ENCODE measurements at places on chromosomes 7 and 10.

- DNase-seq: no peak
Observed at GRCh38 chr7:94442639-94443038, 47.9 kb downstream of the COL1A2 start.

DNA sequence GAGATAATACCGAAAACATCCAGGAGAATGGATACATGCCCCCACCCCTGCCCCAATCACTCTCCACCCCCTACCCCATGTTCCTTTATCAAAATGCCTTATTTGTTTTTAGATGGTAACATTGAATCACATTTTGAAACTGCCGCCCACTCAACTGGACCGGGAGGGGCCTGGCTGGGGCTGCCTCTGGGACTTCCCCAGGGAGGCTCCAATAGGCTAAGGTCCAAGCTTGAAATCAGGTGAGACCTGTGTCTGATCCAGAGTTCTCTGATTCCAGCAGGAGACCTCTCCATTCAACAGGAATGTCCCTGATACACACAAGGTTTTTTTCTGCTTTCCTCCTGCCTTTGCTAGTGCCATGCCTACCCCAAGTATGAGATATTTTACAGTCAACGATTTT, 43.8 kb upstream of the ACSL5 start:
- DNase-seq: no peak

GRCh38 chr10:57165671-57166070, 804.6 kb upstream of the ZWINT start:
- no peak for DNase-seq

DNA sequence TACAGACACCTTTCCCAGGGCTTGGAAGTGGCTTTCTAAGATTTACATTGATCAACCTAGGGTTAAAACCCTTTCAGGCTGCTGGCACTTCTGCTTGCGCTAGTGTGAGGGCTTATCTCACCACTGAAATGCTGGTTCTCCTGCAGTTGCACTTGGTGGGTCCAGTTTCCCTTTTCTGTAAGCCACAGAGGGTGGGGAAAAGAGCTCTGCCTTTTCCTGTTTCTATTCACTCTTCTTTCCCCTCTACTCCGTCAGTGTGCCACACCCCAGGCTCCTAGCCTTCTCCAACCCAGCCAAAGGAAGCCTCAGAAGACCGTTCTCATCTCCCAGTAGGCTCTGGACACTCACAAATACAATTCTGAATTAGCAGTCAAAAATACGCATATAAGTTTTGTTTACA, 19.0 kb upstream of the CAPZA2 start:
- DNase-seq: no peak

GRCh38 chr7:100124301-100125230, 2.2 kb upstream of the MBLAC1 start:
- DNase-seq: no peak

DNA sequence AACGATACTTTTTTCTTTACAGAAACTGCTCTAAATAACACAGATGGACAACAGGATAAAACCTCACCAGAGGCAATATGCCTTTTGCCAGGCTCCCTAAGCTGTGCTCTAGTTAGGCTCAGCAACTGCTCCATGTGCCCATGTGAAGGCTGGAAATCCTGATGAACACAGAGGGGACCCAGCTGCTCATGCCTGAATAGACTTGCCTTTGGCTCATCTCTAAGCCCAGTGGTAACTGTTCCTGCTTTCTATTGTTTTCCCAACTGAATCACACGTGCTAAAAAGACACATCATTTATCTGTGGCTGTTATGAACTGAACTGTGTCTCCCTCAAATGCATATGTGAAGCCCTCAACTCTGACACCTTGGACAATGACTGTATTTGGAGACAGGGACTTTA, 110.4 kb downstream of the RNF216 start:
- DNase-seq: no peak

DNA sequence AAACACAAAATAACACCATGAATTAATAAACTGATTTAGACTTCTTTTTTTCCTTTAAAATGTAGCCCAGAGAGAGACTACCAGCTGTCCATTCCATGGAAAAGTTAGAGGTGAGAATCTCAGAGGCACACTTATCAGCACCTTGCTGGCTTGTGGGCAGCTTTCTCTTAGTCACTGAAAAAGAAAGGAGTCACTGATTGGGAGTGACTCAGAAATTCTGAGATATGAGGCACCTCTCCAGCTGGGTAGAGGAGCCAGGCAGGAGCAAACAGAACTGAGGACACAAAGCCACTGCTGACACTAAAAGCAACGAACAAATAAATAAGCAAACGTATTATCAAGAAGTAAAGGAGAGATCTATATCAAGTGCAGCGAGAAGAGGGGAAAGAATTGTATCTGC, 310.6 kb downstream of the PARD3 start:
- no peak for DNase-seq
